ENCODE measurements at places on chromosomes 7 and 10.

DNA sequence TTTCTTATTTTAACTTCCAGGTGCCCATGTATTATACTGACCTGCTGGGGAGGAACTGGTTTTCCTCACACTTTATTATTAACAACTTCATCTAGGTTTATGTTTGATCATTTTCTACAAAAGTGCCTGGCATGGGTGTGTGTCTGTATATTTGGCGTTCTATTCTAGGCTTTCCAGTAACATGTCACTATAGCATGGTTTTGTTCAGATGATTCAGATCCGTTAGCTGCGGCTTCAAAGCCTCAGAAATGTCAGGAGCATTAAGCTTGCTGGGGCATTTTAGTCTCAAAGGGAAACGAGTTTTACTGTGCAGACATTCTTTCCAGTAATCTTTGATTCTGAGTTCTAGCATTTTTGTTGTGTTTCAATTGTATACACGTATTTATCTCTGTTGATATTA lies 2.3 kb downstream of the INPP5A start:
- DNase-seq: no peak

DNA sequence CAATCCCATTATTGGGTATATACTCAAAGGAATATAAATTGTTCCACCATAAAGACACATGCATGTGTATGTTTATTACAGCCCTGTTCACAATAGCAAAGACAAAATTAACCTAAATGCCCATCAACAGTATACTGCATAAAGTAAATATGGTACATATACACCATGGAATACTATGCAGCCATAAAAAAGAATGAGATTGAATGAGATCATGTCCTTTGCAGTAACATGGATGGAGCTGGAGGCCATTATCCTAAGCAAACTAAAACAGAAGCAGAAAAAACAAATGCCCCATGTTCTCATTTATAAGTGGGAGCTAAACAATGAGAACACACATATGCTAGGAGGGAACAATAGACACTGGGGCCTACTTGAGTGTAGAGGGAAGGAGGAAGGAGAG lies 44.7 kb upstream of the CROT start:
- DNase-seq: no peak

DNA sequence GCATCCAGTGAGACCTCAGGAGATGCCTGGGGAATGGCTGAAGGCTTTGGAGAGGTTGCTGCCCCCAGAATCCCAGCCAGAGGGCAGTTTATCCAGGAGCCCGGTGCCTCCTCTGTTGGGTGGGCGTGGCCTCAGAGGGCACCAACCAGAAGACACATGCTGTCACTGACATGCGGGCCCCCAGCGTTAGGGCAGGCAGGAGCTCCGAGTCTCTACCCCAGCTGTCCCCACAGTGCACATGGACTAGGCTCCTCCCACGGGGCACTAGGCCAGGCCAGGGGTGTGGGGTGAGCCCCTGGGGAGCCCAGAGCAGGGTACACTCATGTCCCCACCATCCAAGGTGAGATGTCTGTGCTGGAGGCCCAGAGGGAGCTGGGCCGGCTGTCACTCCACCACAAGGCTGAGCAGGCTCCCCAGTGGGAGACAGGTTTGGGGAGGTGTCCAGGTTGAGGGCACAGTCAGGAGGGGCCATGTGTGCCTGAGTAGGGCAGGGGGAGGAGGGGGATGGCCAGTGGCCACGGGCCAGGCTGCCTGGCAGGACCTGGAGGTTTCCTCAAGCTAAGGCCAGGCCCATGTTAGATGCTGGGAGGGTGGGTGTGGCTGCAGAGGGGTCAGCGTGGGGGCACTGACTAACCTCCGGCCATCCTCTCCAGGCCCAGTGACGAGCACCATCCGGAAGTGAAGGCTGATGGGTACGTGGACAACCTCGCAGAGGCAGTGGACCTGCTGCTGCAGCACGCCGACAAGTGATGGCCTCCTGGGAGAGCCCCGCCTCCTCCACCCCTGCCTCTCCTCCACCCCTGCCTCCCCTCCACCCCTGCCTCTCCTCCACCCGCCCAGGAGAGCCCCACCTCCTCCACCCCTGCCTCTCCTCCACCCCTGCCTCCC lies 131.3 kb downstream of the FAM53B start:
- no peak for DNase-seq

DNA sequence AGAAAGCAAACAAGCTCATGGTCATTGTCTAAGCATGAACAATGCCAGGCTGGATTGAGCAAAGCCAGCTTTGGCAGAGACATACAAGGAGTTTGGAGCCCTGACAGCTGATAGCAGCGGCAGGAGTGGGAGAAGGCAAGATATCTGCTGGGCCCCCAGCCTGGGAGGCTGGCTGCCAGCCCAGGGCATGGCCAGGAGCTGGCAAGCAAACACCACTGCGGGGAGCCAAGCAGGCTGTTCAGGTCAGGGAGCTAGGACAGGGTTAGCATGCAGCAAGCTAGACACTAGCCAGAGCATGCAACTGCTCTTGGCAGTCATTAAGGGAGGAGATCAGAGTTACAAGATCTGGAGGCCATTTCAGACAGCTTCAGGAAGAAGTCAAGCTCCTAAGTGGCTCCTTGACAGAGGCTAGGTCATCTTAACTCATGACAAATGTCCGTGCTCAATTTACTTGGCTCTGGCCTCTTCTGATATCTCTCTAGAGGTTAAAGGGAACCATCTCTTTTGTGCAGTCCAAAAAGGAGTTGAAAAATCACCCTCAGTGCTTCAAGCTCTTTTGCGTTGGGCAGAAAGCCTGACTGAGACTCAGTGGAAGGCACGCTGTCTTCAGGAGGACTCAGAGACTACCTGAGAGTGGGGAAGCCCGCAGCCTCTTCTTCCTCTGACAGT lies 436.8 kb upstream of the C7orf33 start:
- DNase-seq: no peak

- DNase-seq: no peak
Observed at GRCh38 chr7:116955801-116956476, 2.6 kb downstream of the ST7 start.

GRCh38 chr10:18369859-18370473 lies 229.7 kb downstream of the CACNB2 start:
- no peak for DNase-seq

All from NCI-H1694 treated with DMSO at 0.1 percent for 48 hours (cell line).